Muscle of leg (tissue), 16 donors: ENCODE measurements at places on chromosomes 2 and 18. TPM values are rescaled to one million over a fixed set of nuclear protein-coding genes. Genes with fewer than 3 reads are reported as not detected.

GRP gene
- not detected for total RNA-seq

CNDP1 gene
- 0.13 TPM for total RNA-seq

EMILIN1 gene
- total RNA-seq, result 76.9 TPM

PGAP1 gene
- 12.7 TPM for total RNA-seq

FLACC1 gene
- total RNA-seq, result 2.3 TPM

TTN gene
- total RNA-seq, result 1,236 TPM

CDCA7 gene
- 7.8 TPM for total RNA-seq

LOXHD1 gene
- total RNA-seq, result 1.3 TPM

NDUFB3 gene
- 112 TPM for total RNA-seq

MAL gene
- total RNA-seq, result 2.4 TPM

KCNK3 gene
- total RNA-seq, result 1.1 TPM

CD207 gene
- 0.13 TPM for total RNA-seq

STAT4 gene
- 1.6 TPM for total RNA-seq

DLX1 gene
- total RNA-seq, result 0.09 TPM

CFLAR gene
- 48.9 TPM for total RNA-seq

DNA sequence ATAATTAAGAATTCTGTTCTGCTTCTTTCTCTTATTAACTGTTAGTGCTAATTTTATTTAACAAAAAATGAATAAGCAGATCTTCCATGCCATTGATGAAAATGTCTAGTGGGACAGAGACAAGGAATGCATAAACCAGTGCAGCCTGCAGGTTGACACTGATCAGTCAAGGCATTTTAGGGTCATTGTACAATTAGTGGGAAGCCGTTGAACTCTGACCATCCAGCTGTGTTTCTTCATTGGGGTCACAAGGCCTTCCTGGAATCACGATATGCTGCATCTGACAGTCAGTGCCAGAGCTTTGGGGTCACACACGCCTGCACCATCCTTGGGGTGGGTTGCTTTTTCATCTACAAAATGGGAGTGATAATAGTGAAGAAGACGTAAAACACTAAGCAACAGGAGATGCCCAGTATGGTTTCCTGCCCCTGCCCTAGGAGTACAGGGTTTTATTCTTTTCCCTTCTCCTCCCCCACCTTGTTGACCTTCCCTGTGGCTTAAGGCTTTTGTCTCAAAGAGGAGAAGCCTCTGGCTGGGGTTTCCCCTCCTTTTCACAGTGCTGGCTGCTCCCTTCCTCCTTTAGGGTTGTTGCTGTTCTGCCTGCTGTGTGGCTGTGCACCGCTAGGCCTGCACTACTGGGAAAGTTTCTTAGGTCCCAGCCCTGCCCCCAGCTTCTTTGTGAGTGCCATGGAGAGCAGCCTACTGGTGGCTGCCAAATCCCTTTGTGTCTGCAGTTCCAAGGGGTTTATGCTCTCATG is 245.6 kb downstream of the TPGS2 start:
- peaks cover 4% of the 10 kb centered on the region for H3K4me1 ChIP-seq
- H3K4me3 ChIP-seq, result no peak overlapping the region
- no peaks in the 10 kb centered on the region for H3K36me3 ChIP-seq
- no peaks in the 10 kb centered on the region for H3K27me3 ChIP-seq
- no peak for DNase-seq

GRCh38 chr18:58456625-58457024 is 172.3 kb downstream of the ALPK2 start:
- DNase-seq, result no peak
- peaks cover 15% of the 10 kb centered on the region for H3K4me1 ChIP-seq
- H3K27me3 ChIP-seq, result no peaks in the 10 kb centered on the region

DNA sequence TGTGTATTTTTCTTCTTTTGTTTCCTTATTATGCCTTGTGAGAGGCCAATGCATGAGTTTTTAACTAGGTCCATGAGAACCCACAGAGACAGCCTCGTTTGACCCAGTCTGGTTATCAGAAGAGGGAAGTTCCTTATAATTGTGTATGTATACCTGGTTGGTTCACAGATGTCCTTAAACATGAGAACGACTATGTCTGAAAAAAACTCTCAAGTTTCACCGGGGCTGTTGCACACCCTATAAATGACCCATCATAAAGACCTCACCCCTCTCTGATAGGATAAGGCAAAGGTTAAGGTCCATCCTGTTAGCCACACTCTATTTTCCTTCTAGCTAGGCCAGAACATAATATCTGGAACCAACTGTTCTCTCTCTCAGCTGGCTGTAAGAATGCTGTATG is 42.7 kb upstream of the MSH2 start:
- DNase-seq, result no peak
- no peak overlapping the region for H3K27ac ChIP-seq
- no peak overlapping the region for H3K4me3 ChIP-seq

DNA sequence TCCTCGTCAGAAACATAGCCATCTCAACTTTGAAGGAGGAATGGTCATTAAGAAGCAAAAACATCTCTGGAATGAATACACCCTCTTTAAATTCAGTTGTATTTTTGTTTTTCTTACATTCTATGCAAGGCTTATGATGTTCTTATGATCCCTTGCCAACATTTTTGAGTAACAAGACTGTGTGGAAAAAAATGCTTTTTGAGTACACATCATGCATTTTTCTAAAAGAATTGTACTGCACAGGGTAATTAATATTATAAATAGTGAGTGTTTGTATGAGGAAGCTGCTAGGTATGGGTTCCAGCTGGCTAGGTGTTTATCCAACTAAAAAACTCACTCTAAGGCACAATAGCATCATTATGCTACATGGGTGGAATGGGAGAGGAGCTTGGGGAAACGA is 59.0 kb upstream of the SPATS2L start:
- no peak overlapping the region for H3K4me3 ChIP-seq
- H3K27ac ChIP-seq, result no peak overlapping the region
- peaks cover 8% of the 10 kb centered on the region for H3K4me1 ChIP-seq
- peak; percentile 59 for DNase-seq
- H3K27me3 ChIP-seq, result no peaks in the 10 kb centered on the region

DNA sequence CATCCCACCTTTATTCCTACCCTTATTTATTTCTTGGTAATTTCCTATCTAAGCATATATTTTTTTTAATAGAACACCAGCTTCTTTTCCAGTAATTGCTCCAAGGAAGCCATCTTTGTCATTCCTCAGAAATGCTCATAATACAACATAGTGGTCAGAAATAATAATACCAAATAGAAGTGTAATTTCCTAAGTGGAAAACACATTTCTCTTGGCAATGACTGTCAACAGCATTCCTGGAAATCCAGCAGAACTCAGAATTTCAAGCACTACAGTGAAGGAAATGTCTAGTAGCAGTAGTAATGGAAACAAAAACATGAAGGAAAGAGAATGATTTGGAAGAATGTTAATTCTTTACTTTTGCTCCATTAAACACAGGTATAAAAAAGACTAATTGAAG is 56.6 kb downstream of the GDF7 start:
- DNase-seq, result no peak
- H3K27ac ChIP-seq, result no peak overlapping the region
- H3K4me1 ChIP-seq, result no peaks in the 10 kb centered on the region
- no peaks in the 10 kb centered on the region for H3K27me3 ChIP-seq
- no peak overlapping the region for H3K4me3 ChIP-seq

DNA sequence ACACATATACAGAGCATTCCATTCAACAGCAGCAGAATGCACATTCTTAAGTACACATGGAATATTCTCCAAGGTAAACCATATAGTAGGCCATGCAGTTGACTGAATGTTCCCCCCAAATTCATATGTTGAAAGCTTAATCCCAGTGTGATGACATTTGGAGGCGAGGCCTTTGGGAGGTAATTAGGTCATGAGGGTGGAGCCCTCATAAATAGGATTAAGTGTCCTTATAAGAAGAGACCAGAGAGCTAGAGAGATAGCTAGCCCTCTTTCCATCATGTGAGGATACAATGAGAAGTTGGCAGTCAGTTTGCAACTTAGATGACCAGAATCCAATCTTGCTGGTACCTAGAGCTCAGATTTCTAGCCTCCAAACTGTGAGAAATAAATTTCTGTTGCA is 27.6 kb downstream of the TMEM185B start:
- H3K36me3 ChIP-seq, result no peaks in the 10 kb centered on the region
- no peak overlapping the region for H3K4me3 ChIP-seq
- H3K27ac ChIP-seq, result no peak overlapping the region
- no peaks in the 10 kb centered on the region for H3K4me1 ChIP-seq

GRCh38 chr2:70514612-70515055 is 39.0 kb downstream of the TGFA start:
- no peak overlapping the region for H3K27ac ChIP-seq
- H3K36me3 ChIP-seq, result no peaks in the 10 kb centered on the region
- H3K27me3 ChIP-seq, result no peaks in the 10 kb centered on the region
- no peak for DNase-seq
- no peak overlapping the region for H3K4me3 ChIP-seq
- H3K4me1 ChIP-seq, result peaks cover 2% of the 10 kb centered on the region

GRCh38 chr2:241050624-241051577 is 51.2 kb downstream of the MTERF4 start:
- H3K27ac ChIP-seq, result no peak overlapping the region
- no peak overlapping the region for H3K4me3 ChIP-seq
- no peaks in the 10 kb centered on the region for H3K4me1 ChIP-seq
- DNase-seq, result no peak
- H3K27me3 ChIP-seq, result no peaks in the 10 kb centered on the region

DNA sequence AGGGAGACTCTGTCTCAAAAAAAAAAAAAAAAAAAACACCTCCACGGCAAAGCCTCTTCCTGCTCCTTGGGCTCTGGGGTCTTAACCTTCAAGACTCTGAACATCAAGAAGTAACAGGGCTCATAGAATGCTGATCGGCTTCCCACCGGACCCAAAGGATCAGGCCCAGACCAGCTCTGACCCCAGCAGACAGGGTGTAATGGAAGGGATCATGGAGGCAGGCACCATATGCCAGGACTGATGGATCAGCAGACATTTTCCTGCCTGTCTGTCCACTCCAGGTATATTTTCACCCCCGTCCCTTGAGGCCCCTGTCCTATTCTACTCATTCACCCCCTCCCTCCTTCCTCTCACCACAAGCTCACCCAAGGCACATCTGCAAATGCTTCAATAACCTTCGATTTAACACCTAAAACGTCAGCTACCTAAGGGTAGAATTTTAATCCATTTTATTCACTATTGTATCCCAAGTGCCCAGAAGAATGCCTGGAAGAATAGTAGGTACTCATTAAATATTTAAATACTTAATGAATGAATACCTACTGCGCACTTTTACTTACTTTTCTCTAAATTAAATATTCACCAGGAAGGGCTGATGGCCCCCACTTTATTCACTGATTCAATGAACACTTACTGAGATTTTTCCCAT is 4.6 kb upstream of the SPEG start:
- peaks cover 12% of the 10 kb centered on the region for H3K27me3 ChIP-seq
- DNase-seq, result no peak
- H3K4me3 ChIP-seq, result no peak overlapping the region
- peaks cover 19% of the 10 kb centered on the region for H3K36me3 ChIP-seq

DNA sequence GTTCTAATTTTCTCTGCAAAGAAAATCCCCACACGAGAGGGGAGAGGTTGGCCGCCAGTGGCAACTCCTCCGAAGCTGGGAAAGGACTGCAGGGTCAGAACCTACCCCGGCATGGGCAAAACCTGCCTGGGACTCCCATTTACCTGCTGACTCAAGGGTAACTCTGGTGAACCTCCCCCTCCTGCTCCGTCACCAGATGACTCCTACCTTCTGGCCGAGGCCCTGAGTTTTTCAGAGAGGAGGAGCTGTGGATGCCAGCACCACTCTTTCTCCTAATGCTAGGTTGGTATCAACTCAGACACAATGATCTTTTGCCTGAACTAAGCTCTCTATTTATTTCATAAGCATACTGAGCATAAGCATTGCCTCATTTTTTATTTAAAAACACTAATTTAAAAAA is 96.6 kb downstream of the ALPK2 start:
- H3K4me3 ChIP-seq, result no peak overlapping the region
- DNase-seq, result no peak
- peaks cover 2% of the 10 kb centered on the region for H3K36me3 ChIP-seq
- no peak overlapping the region for H3K27ac ChIP-seq
- H3K27me3 ChIP-seq, result no peaks in the 10 kb centered on the region

GRCh38 chr2:156810094-156810493 is 373.9 kb downstream of the GPD2 start:
- no peaks in the 10 kb centered on the region for H3K36me3 ChIP-seq
- H3K4me3 ChIP-seq, result no peak overlapping the region
- no peak for DNase-seq
- no peak overlapping the region for H3K27ac ChIP-seq
- H3K4me1 ChIP-seq, result no peaks in the 10 kb centered on the region

DNA sequence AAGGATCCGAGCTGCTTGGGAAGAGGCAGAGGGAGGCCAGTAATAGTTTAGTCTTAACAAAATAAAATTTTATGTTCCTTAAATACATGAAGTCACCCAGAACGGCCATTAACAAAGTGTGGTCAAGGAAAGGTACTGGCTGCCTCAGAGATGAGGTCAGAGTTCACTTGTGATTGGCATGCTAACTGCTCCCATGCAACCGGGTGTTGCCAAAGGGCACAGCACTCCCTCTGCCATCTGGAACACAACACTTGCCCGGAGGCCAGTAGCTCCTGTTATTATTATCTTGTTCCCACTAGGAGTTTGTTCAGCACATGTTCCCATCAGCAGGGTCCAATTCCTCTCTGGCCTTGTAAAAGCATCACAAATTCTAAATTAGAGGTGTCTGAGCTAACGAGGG is 207.0 kb downstream of the CYP26B1 start:
- no peak for DNase-seq
- no peaks in the 10 kb centered on the region for H3K36me3 ChIP-seq
- H3K27ac ChIP-seq, result no peak overlapping the region

- no peak overlapping the region for H3K27ac ChIP-seq
- peaks cover 88% of the 10 kb centered on the region for H3K36me3 ChIP-seq
- no peaks in the 10 kb centered on the region for H3K27me3 ChIP-seq
- H3K4me1 ChIP-seq, result peaks cover 6% of the 10 kb centered on the region
Measured at GRCh38 chr2:85547859-85548607, 9.1 kb downstream of the MAT2A start.

DNA sequence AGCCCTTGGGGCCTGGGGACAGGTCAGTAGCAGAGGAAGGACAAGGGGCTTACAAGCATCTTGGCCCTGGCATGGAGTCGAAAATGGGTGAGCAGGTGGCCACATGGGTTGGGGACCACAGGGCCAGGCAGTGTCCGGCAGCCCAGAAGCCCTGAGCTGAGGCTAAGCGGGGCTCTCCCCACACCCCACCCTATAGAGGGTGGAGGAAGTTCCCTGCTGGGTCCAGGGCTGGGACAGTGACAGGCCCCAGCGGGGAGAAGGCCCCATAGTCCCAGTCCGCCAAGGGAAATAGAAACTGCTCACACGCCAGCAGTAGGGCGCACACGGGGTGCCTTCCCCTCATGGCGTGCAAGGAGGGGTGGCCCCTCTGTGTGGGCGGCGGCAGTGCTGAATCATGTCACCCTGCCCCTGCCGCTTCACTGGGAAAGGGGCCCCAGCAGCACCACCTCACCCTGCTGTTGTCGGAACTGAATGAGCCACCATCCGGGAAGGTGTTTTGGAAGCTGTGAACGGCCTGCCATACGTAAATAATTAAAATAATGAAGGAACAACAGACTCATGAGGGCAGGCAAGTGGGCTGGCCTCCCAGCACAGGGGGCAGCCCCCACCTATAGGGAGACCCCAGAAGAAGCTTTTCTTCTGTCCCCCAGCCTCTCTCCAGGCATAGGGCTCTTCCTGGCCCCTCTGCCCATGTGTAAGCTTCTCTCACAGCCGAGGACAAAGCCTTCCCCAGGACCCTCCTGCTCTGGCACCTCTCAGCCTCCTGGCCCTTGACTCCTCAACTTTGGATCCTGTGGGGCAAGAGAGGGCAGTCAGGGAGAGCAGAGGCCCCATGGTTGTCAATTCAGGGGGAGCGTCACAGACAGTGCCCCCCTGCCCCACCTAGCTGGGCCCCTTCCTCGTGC is 12.7 kb upstream of the DUSP2 start:
- H3K4me1 ChIP-seq, result peaks cover 13% of the 10 kb centered on the region
- no peak for DNase-seq
- no peak overlapping the region for H3K4me3 ChIP-seq
